ENCODE measurements at places on chromosomes 13 and 19.
A peak's percentile ranks its signal among the peaks of the same experiment; 100 is the strongest.

DNA sequence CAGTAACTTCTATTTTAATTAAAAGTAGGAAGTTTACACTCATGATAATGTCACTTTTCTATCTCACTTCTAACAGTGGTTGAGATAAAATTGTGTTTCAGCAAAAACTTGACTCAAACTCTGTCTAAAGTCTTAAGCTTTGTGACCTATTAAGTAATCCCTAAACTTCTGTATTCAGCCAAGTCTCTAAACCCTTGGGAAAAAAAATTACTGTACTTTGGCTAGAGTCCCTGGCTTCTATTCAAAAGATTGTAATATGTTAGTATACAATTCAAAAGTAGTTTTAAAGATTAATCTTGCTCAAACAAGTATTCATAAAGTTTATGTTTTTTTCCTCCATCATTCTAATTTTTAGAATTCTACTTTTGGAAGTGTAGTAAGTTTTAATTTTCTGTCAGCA lies 1248.8 kb downstream of the UQCRFS1 start:
- no peak for DNase-seq

DNA sequence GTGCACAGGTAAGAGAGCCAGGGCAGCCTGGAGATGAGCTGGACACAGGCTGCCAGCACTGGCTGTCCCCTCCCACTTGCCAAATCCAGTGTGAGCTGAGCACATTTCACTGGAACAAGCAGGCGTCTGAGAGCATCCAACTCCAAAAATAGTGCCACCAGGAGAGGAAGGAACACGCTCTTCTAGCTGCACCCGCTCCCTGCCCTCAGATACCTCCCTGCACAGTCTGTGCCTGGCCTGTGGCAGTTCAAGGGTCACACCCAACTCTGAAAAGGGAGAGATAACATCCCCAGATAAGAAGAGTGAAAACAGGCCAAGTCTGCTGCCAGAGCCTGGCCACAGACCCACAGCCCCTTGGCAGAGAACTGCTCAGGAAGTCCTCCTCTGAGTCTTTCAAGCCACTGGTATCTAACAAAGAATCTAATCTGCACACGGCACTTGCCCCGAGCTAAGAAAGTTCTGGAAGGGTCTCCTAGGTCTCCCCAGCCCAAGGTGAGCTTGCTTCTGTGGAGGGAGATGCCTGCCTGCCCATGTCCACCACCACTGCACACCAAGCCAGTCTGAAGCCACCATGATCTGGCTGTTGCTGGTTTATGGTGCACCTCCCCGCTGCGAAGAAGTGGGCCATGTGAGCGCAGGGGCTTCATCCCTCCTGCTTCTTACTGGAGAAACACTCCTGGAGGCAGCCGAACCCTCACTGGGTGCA lies 14.7 kb downstream of the ELL start:
- no peak for DNase-seq

GRCh38 chr13:25771641-25772478 lies 280.0 kb downstream of the SHISA2 start:
- no peak for DNase-seq

- DNase-seq: no peak
Measured at GRCh38 chr19:23887642-23888041, 27.0 kb upstream of the ZNF726 start.

DNA sequence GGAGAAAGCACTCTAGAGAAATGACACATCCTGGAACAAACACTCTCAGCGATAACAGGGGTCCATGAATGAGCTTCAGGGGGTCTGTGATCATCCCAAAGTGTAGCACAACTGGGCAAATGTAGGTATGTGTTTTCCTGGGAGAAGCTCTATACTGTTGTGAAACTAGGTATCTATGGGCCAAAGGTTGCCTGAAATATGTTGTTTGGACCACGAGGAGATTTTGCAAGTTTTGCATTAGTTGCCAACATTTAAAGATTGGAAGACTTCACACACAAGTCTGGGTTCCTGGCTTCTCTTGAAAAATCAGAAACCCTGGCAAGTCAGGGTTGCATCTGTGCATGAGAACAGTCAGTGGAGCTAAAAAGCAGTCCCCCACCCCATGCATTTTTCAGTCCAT lies 26.7 kb upstream of the POU2F2 start:
- no peak for DNase-seq

DNA sequence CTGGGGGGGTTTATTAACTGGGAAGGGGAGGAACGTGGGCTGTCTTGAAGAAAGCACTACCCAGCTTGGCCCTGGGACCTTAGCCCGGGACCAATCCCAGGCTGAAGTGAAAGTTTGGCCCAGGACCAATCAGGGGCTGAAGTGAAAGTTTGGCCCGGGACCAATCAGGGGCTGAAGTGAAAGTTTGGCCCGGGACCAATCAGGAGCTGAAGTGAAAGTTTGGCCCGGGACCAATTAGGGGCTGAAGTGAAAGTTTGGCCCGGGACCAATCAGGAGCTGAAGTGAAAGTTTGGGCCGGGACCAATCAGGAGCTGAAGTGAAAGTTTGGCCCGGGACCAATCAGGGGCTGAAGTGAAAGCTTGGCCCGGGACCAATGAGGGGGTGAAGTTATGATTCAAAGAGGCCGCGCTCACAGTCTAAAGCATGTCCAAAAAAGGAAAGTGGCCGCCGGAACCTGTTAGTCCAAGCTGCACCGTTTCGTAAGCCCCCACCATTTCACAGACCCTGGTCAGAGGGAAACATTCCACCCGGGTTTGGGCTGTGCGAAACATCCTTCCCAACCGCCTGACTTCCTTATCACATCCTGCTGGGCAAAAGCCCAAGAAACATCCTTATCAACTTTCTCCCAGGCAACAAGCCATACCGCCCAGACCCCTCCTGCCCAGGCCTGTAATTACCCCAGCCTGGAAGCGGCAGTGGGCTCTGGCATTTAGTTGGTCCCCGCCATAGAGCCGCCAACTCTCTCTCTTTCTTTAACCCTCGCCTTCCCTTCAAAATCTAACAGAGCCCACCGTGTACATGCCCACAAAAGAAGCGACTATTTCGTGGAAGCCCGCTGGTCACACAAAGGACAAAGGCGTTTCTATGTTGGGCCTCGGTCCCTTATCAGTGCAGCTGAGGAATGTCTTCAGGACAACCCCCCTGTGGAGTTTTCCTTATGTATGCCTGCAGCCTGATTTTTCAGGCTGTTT lies 1.1 kb downstream of the ZNF850 start:
- peak; percentile 92 for DNase-seq

All from MV-4-11 (cell line).